ENCODE measurements at places on chromosomes 1 and 21. TPM values are rescaled to one million over a fixed set of nuclear protein-coding genes. Genes with fewer than 3 reads are reported as not detected.

DNA sequence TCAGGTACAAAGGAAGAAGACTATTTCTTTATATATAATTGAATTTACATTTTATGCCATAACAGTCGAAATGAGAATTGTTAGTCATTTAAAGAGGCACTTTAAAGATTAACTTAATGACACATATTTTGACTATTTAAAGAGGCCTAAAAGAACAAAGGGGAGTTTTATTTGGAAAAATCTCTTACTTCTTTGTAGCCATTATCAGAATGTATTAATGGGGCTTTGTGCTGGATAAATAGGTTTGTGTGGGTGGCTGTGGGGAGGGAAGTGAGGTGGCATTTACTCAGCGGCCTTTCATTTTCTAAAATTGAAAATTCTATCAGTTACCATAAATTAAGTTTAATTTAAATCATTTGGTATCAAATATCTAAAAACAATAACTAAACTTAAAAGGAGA is 462.2 kb upstream of the CXADR start:
- no peak overlapping the region for H3K4me3 ChIP-seq
- no peak overlapping the region for H3K27ac ChIP-seq
- H3K4me1 ChIP-seq: peaks cover 18% of the 10 kb centered on the region
- no peaks in the 10 kb centered on the region for H3K36me3 ChIP-seq

DNA sequence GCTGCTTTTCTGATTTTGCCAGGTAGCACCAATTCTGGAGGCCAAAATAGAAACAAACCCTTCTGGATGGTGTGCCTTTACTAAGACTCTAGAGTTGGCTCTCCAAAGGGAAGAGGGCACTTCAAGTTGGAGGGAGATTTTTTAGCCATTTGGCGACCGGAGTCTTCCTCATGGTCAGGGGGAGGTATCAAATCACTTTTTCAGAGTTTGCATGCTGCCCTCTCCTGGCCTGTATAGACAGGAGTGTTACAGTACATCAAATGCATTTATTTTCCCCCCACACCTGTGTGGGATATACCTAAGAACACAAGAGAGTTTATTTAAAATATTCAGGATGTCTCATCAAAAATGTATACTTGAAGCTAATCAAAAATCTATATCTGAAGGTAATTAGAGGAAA is 3.2 kb downstream of the GREM2 start:
- H3K27ac ChIP-seq: no peak overlapping the region
- H3K27me3 ChIP-seq: peaks cover 1% of the 10 kb centered on the region
- DNase-seq: no peak
- peaks cover 25% of the 10 kb centered on the region for H3K4me1 ChIP-seq
- H3K4me3 ChIP-seq: no peak overlapping the region

DNA sequence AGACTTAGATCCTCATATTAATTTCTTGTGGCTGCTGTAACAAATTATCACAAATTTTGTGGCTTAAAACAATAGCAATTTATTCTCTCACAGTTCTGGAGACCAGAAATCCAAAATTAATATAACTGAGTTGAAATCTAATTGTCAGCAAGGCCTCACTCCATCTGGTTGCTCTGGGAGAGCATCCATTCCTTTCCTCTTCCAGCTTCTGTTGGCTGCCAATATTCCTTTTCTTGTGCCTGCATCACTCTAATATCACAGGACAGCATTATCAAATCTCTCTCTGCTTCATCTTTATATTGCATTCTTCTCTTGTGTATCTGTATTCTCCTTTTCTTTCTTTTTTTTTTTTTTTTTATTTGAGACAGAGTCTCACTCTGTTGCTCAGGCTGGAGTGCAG is 9.3 kb downstream of the SLC35A3 start:
- no peak for DNase-seq
- H3K36me3 ChIP-seq: no peaks in the 10 kb centered on the region
- H3K4me1 ChIP-seq: no peaks in the 10 kb centered on the region
- H3K27ac ChIP-seq: no peak overlapping the region
- no peaks in the 10 kb centered on the region for H3K27me3 ChIP-seq

DNA sequence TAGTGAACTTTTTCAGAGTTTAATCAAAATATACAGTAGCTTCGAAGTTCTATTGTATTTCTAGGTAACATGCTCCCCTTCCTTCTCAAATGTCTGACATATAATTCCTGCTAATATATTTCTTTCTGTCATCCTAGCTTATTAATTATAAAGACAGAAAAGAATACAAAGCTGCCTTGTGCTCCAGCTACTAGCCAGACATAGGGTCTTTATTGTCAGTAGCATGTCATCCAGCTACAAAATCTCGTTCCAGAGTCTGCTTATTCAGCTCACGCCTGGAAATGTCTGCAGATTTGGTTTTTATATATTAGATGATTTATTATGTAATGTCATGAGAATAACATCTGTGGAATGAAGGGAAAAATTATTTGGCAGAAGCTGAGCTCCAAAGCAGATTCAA is 1102.8 kb downstream of the BRINP3 start:
- H3K27me3 ChIP-seq: no peaks in the 10 kb centered on the region
- H3K4me3 ChIP-seq: no peak overlapping the region

DNA sequence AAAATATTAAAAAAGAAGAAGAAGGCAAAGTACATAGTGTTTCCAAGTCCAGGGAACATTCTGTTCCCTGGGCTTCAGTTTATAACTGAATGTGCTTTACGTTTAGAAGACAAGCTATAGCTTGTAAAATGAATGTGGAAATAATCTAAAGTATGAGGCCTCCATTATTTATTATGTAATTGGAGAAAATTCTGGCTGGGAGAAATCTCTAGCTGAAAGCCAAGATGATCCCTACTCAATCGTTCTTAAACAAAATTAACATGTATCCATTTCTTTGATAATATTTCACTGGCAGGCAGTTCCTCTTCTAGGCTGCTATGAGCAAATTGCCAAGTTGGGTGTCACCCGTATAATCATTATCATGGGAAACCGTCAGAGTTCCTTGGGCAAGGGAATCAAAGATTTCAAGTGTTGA is 52.2 kb upstream of the ETS2 start:
- H3K27ac ChIP-seq: no peak overlapping the region
- peaks cover 4% of the 10 kb centered on the region for H3K27me3 ChIP-seq
- no peak overlapping the region for H3K4me3 ChIP-seq
- peaks cover 6% of the 10 kb centered on the region for H3K4me1 ChIP-seq

DNA sequence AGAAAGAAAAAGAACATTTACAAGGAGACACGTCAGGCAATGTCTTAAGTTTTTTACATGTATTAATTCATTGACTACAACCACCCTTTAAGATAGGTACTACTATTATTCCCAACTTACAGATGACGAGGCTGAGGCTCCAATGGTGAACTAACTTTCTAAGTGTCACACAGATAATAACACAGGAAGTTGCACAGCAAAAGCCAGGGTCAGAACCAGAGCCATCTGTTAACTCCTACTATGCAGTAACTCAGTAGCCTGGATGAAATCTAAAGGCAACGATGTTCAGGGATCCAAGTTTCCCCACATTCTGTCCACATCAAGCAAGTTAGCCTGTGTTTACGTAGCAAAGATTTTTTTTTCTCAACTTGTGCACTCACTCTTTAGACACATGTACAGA is 371.7 kb downstream of the PTPRC start:
- no peaks in the 10 kb centered on the region for H3K27me3 ChIP-seq
- H3K4me1 ChIP-seq: peaks cover 2% of the 10 kb centered on the region
- no peak overlapping the region for H3K27ac ChIP-seq
- H3K4me3 ChIP-seq: no peak overlapping the region
- H3K36me3 ChIP-seq: no peaks in the 10 kb centered on the region

GRCh38 chr1:216616425-216616824 is 106.8 kb downstream of the ESRRG start:
- peaks cover 3% of the 10 kb centered on the region for H3K4me1 ChIP-seq
- no peak overlapping the region for H3K27ac ChIP-seq
- no peak overlapping the region for H3K4me3 ChIP-seq
- H3K36me3 ChIP-seq: no peaks in the 10 kb centered on the region

DNA sequence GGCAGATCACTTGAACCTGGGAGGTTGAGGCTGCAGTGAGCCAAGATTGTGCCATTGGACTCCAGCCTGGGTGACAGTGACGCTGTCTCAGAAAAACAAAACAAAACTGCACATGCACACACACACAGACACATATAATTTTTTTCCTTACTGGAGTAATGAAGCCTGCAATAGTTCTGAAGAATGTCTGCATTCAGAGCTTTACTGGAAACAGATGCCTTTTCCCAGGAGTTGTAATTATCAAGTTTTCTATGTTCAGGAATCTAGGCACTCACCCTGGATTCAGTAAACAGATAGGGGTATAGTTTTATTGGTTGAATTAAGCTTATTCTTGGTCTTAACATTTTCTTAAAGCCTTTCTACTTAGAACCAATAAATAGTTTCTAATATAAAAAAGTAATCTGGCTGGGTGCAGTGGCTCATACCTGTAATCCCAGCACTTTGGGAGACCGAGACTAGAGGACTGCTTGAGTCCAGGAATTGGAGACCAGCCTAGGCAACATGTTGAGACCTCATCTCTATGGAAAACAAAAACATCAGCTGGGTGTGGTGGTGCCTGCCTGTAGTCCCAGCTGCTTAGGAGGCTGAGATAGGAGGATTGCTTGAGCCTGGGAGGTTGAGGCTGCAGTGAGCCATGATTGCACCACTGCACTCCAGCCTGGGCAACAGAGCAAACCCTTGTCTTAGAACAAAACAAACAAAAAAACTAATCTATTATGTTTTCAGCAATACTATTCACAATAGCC is 15.8 kb downstream of the SPEN start:
- H3K27ac ChIP-seq: no peak overlapping the region
- no peak overlapping the region for H3K4me3 ChIP-seq
- H3K4me1 ChIP-seq: no peaks in the 10 kb centered on the region
- H3K27me3 ChIP-seq: no peaks in the 10 kb centered on the region
- no peak for DNase-seq

DNA sequence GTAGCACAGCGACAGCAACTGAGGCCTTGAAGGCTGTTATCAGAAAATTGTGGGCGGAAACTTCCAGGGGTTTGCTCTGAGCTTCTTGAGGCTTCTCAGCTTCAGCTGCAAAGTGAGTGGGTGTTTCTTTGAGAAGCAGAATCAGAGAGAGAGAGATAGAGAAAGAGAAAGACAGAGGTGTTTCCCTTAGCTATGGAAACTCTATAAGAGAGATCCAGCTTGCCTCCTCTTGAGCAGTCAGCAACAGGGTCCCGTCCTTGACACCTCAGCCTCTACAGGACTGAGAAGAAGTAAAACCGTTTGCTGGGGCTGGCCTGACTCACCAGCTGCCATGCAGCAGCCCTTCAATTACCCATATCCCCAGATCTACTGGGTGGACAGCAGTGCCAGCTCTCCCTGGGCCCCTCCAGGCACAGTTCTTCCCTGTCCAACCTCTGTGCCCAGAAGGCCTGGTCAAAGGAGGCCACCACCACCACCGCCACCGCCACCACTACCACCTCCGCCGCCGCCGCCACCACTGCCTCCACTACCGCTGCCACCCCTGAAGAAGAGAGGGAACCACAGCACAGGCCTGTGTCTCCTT is at the start of gene FASLG:
Gene FASLG (plus strand): TSS at position 233 of the 583 bp plus-strand sequence. CDS start 99 bp downstream, at position 332.
- H3K36me3 ChIP-seq: no peaks in the 10 kb centered on the region
- no peaks in the 10 kb centered on the region for H3K4me1 ChIP-seq
- no peak for DNase-seq

DNA sequence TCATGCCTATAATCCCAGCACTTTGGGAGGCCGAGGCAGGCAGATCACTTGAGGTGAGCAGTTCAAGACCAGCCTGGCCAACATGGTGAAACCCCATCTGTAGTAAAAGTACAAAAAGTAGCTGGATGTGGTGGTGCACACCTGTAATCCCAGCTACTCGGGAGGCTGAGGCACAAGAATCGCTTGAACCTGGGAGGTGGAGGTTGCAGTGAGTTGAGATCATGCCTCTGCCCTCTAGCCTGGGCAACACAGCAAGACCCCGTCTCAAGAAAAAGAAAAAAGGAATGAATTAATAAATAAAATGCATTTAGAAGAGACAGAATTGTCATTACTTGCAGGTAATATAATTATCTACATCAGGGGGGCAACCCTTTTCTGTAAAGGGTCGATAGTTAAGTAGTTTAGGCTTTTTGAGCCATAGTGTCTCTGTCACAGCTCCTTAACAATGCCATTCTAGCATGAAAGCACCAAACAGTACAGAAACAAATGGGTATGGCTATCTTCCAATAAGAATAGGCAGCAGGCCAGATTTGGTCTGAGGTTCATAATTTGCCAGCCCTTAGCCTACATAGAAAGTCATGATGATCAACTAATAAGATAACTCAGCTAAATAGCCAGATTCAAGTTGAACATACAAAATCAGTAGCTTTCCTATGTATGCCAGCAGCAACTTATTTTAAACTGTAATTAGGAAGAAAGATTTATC is 56.8 kb downstream of the RPRD2 start:
- H3K27ac ChIP-seq: no peak overlapping the region
- no peak for DNase-seq
- no peak overlapping the region for H3K4me3 ChIP-seq
- no peaks in the 10 kb centered on the region for H3K4me1 ChIP-seq
- no peaks in the 10 kb centered on the region for H3K27me3 ChIP-seq
- H3K36me3 ChIP-seq: no peaks in the 10 kb centered on the region

DNA sequence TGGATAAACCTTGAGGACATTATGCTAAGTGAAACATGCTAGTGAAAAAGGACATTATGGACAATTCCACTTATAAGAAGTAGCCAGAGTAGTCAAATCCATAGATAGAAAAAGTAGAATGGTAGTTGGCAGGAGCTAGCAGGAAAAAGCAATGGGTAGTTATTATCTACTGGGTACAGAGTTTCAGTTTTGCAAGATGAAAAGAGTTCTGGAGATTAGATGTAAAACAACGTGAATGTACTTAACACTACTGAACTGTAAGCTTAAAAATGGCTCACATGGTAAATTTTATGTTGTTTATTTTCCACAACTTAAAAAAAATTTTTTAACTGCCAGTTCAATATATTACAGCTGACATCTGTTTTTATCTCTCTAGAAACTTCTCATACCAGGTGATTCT is 19.4 kb downstream of the JAK1 start:
- H3K4me3 ChIP-seq: no peak overlapping the region
- no peak overlapping the region for H3K27ac ChIP-seq
- peaks cover 2% of the 10 kb centered on the region for H3K4me1 ChIP-seq

DNA sequence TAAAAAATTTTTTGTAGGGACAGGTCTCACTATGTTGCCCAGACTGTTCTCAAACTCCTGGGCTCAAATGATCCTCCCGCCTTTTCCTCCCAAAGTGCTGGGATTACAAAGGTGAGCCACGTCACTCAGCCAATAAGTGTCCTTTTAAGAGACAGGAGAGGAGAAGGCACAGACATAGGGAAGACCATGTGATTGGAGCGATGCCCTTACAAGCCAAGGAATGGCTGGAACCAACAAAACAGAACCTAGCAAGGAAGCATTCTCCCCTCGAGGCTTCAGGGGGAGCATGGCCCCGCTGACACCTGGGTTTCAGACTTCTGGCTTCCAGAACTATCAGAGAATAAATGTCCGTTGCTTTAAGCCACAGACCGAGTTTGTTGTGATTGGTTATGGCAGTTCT is 37.0 kb downstream of the NDUFS5 start:
- H3K27me3 ChIP-seq: no peaks in the 10 kb centered on the region
- H3K4me1 ChIP-seq: no peaks in the 10 kb centered on the region
- H3K4me3 ChIP-seq: no peak overlapping the region
- H3K36me3 ChIP-seq: no peaks in the 10 kb centered on the region
- no peak for DNase-seq
- no peak overlapping the region for H3K27ac ChIP-seq

The KCNK2 gene
- not detected for total RNA-seq

The GBP6 gene
- total RNA-seq: not detected

The OR14K1 gene
- total RNA-seq: not detected

The OR2T11 gene
- total RNA-seq: not detected

The IL19 gene
- not detected for total RNA-seq

Measured in glutamatergic neuron (in vitro differentiated cells).